ENCODE measurements at places on chromosomes 3 and 15.

DNA sequence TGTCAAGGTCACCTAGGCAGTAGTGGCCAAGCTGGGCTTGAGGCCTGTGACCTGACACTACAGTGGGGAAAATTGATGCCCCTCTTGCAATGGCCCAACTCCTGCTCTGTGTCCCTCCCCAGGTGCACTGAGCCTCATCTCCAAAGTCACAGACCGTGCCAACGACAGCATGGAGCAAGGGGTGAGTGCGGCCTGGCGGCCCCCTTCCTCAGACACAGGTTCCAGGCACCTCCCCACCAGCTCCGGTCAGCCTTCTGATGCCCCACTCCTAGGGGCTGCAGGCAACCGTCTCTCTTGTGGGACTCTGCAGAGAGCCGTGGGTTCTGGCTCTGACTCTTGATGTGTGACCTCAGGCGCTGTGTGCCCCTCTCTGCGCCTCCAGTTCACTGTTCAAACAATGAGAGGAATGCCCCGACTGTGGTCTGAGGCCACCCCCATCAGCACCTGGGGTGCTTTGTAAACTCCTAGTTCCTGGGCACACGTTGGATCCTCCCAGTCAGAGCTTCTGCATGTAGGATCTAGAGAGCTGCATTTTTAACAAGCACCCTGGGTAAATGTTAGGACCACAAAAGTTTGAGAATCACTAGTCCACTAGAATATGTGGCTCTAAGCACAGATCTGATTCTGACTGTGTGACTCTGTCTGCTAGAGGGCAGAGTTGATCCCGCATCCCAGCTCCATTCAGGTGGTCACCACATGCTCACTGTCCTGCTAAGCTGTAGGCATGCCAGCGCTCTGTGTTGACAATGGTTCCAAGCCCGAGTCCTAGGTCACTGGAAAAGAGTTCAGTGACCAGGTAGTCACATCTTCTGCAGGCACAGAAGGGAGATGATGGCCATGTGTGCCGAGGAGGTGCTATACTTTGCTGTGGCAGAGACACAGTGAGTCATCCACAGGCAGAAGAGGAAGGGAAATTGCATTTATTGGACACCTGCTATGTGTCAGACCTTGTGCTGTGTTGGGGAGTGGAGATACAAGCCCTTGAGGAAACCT, 46.2 kb upstream of the NR2C2 start:
- peak; percentile 36 for DNase-seq

DNA sequence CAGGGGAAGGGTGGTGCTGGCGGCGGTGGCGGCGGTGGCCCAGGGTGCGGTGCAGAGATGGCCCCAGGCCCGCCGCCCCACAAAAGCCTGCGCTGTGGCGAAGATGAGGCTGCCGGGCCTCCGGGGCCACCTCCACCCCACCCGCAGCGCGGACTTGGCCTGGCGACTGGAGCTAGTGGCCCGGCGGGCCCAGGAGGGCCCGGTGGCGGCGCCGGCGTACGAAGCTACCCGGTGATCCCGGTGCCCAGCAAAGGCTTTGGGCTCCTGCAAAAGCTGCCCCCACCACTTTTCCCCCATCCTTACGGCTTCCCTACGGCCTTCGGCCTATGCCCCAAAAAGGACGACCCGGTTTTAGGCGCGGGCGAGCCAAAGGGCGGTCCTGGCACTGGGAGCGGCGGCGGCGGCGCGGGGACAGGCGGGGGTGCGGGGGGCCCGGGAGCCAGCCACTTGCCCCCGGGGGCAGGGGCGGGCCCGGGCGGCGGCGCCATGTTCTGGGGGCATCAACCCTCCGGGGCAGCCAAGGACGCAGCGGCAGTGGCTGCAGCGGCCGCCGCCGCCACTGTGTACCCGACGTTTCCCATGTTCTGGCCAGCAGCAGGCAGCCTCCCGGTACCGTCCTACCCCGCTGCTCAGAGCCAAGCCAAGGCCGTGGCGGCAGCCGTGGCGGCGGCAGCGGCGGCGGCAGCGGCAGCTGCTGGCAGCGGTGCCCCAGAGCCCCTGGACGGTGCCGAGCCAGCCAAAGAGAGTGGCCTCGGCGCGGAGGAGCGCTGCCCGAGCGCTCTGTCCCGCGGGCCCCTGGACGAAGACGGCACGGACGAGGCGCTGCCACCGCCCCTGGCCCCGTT, 1.6 kb downstream of the SKOR1 start:
- DNase-seq: no peak

GRCh38 chr3:147589016-147589415, 179.9 kb downstream of the ZIC1 start:
- DNase-seq: no peak

- no peak for DNase-seq
Observed at GRCh38 chr3:115943579-115943978, 320.3 kb downstream of the GAP43 start.

DNA sequence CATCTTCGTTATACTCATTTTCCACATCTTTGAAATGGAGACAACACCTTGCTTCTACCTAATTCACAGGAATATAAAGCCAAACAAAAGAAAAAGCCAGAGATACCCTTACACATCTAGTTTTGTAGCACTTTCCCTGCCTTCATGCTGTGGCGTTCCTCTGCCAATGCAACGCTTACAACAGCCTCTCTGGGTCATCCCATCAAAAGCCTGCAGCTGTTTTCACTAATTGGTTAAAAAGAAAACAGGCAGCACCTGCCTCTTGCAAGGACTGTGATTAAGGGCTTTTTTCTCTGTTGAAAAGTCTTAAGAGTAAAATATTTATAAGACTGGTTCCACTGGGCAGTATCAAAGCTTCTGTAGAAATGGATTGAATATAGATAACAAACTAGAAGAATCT, 120.3 kb downstream of the FMN1 start:
- DNase-seq: no peak

DNA sequence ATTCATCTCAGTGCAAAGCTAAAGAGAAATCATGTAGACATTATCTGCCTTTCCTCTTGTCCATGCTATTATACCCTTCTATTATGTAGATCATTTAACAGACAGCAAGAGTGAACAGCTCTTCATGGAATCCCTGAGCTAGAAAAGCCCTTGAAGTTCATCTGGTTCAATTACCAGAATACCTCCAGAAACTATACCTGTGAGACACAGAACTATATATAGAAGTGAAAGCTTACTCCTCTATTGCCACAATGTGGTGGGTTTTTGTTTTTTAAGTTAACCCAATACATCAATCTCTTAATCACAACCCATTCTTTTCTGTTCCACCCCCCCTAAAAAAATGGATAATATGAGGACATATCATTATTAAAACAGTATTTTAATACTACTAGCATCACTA, 347.7 kb downstream of the PLCL2 start:
- DNase-seq: no peak

GRCh38 chr3:157660847-157661246, 157.6 kb upstream of the VEPH1 start:
- no peak for DNase-seq

- DNase-seq: no peak
Observed at GRCh38 chr3:43852066-43852465, 161.3 kb downstream of the ABHD5 start.
